ENCODE measurements at places on chromosomes 12 and 14.

DNA sequence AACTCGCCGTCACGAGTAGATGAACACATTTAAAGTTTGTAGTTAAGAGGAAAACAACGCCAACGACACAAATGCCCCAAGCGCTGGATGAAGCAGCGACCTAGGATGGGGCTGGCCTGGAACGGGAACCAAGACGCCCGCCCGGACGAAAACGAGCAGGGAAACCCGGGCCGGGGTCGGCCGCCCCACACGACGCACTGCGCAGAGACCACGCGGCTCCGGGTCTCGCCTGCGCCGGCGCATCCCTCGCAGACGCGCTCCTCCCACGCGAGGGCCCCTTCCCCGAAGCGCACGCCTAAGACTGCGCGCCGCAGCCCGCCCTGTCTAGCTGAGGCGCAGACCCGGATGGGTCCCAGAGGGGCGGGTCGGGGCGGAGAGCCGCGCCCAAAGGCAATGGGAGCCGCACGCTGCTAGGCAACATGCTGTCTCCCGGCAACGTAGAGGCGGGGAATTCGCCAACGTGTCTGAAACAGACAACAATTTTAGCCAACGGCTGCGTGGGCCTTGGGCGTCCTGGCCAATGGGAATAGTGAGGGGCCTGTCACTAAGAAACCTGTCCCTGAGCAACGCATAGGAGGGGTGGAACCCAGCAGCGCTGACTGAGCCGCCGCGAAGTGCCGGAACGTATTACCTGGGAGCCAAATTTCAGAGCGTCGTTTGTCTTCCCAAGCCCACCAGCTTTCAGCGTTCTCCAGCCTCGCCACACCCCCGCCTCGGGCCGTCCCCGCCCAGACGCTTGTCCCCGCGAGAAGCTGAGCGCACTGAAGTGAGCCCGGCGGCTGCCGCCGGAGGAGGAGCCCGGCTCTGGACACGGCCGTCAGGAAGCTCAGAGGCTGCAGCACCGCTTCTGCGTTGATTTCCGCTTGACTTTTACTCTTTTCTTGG, 21.0 kb upstream of the CHFR start:
- peak; percentile 96 for DNase-seq

GRCh38 chr14:73759183-73759713, 45.1 kb upstream of the PNMA1 start:
- no peak for DNase-seq

- no peak for DNase-seq
Observed at GRCh38 chr14:55665067-55665675, 85.2 kb downstream of the KTN1 start.

GRCh38 chr12:105334582-105334981, 4.1 kb downstream of the C12orf75 start:
- DNase-seq = no peak

DNA sequence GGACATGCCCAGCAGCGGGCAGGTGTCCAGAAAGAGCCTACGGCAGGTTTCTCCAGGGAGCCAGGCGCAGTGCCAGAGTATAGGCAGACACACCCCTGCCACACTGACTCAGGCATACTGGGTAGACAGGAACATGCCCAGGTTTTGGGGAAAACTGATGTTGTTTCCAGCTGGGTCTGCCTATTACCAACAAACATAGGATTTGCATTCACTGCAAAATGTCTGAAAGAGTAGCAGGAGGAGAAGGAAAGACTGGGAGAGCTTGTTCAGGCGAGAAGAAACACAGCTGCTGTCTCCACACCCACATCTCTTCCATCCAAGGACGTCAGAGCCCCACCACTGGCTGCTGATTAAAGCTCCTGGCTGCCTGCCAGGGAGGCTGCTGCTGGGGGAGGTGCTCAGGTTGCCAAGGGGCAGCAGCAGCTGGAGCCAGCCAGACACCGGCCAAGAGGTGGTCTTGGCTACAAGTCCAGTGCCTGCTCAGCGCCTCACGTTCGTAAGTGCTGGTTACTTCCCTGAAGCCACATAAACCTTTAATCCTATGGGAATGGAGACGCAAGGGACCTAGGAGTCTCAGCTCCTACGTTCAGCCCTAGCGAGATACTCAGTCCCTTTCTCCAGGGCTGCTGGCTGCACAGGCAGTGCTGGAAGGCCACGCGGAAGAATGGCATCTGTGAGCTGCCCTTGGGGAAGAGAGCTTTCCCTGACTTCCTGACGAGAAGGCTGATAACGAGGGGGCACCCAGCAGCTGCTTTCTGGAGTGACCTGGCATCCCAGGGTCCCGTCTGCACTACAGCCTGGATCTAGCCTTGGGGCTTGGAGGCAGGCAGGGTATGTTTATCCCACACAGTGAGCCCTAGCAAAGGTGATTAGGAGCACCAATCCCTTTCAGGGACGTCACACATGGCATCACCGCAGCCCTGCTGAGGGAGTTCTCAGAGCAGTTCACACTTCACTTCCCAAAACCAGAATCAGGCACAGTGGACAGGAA, 58.1 kb downstream of the PLEKHG3 start:
- peak; percentile 14 for DNase-seq

DNA sequence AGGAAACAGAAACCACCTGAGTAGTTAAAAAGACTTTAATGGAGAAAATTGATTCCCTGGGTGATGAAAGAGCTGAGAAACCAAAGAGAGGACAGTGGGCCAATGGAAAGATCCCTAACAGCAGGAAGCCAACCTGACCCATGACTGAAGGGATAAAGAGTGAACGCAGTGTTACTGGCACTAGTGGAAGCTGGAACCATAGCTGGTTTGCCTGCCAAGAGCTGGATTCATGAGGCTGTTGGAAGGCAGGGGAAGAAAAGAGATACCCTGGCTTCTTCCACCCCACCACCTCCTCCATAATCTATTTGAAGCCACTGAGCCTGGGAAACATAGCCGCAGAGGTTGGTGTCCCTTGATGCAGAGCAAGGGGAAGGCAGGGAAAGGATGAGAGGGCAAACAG, 125.5 kb upstream of the PRKD1 start:
- DNase-seq = no peak

GRCh38 chr12:132597333-132598316, 12.8 kb downstream of the LRCOL1 start:
- DNase-seq = no peak

- no peak for DNase-seq
Observed at GRCh38 chr12:66679461-66680084, 697 bp upstream of the GRIP1 start.

GRCh38 chr14:89382901-89383845, 33.9 kb downstream of the FOXN3 start:
- no peak for DNase-seq

- no peak for DNase-seq
Observed at GRCh38 chr12:116975779-116976393, 65.1 kb downstream of the FBXW8 start.

GRCh38 chr14:70808416-70809224, 693 bp downstream of the MAP3K9 start:
- peak; percentile 18 for DNase-seq

DNA sequence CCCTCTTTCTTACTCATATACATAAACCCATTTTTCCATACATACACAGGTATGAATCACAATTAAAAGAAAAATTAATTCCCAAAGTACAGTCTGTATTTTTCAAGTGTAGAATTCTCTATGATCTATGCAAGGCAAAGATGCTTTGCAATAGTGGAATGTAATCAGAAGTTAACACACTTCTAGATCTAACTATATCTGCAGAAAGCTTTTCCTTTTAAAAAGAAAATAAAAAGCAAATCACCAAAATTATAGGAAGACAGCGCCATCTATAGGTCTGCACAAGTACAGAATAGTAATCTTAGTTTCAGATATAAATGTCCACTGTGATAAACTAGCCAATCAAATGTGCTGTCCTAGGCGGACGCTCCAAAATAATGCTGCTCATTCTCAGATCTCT, 22.0 kb downstream of the SLC25A21 start:
- DNase-seq = no peak

DNA sequence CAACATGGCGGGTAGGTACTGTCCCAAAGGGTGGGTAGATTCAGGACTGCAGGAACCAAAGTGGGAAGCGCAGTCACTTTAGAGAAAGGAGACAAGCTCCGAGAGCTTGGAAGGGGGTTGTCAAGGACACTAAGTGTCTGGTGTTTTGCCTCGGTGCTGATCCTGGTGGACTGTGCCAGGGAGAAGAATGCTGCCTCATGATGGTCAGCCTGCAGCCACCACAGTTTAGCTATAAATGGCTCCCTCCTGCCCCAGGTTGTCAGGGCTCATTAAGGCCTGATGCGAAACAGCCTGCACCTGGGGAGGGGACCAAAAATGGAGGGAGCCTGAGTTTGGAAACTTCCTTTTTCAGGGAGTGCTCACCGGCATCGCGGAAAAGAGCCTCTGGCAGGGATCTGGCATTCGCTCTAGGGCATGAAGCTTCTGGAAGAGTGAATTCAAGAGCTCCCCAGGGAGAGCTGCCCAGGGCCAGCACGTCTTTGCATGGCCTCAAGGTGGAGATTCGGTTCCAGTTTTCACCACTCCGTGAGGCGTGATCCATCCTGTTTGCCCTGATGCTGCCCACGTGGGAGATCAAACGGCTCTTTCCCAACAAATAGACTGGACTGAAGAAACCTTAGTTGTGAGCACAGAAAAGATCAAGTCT, 164.0 kb downstream of the FOXN3 start:
- DNase-seq = no peak

- DNase-seq = no peak
Observed at GRCh38 chr12:78696267-78696666, 168.3 kb upstream of the SYT1 start.

- no peak for DNase-seq
Observed at GRCh38 chr14:69034612-69035262, 55.6 kb upstream of the ACTN1 start.

DNA sequence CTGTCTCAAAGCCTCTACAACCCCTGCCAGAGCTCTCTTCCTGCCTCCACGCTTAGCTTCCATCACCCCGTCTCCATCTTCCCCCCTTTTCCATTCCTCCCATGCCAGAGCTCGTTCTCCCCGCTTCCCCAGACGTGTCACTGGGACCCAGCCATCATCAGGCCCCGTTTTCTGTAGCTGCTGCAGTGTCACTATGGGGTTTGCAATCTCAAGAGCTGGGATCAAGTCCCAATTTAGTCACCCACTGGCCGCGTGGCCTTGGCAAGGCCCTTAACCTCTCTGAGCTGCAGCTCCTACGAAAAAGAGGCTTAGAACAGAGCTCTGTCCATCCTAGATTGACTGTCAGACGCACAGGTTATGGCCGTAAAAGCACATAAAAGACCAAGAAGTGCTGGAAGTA, 901 bp upstream of the FAIM2 start:
- DNase-seq = no peak

- peak; percentile 24 for DNase-seq
Observed at GRCh38 chr12:54526812-54527630, 22.4 kb upstream of the PDE1B start.

- DNase-seq = no peak
Observed at GRCh38 chr14:22280497-22281316, 308.3 kb downstream of the DAD1 start.

DNA sequence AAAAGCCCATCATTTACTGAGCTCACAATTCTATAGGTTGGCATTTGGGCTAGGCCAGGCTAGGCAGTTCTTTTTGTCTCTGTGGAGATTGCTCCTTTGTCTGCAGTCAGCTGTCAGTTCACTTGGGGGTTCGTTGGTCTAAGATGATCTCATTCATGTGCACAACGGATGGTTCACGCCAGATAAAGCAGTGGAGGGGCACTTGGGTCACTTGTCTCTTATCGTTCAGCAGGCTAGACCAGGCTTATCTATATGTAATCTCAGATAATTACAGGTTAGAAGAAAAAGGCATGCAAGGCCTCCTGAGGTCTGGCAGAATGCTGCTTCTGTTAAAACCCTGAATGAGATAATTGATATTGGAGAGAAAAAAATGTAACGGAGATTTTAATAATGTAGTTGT, 119.0 kb upstream of the ATP2B1 start:
- DNase-seq = no peak

GRCh38 chr14:59321626-59321949, 133.1 kb downstream of the DAAM1 start:
- no peak for DNase-seq

DNA sequence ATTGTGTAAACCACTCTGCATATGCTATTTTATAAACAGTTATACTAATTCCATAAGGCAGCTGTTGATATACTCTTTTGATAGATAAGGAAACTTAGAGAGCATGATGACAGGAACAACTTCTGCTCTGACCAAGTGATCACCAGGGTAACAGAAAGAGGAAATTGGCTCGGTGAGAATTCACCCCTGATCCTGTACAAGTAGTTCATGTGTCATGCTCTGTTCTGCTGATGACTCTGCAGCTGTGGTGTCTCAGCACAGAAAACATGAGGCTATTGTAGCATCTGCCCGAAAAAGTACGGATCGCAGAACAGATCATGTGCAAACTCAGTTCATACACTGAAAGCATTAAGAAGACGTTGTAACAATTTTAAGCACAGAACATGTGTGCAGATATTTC, 345.0 kb downstream of the LRIG3 start:
- no peak for DNase-seq

GRCh38 chr12:87274594-87275245, 754.5 kb downstream of the C12orf50 start:
- no peak for DNase-seq

DNA sequence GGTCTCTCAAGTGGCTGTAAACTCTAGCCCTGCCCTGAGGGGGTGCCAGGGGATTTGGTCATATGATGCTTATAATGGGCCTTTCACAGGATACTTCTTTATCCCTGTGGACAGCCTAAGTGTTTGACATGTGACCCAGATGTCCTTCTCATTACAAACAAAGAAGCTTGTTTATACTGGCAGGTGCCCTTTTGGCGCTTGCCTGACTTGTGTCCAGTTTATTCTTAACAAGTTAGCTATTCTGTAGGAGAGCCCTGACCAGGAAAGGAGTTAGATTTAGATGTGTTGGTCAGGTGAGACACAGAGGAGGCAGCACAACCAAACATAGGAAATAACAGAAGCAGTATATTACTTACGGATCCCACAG, 51.9 kb downstream of the CCDC91 start:
- no peak for DNase-seq

DNA sequence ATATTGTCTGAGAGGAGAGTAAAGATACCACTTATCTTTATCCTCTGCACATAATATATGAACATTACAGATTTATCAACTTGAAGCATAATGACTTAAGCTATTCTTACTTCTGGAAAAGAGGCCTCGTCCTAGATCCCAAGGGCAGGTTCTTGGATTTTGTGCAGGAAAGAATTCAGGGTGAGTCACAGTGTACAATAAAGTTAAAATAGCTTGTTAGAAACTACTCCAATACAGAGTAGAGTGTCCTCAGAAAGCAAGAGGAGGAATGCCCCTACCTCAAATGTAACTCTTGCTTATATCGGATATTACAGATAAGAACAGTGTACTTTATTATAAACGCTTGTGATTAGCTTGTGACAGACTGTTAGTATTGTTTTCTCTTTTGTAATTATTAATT, 41.9 kb upstream of the ABCC9 start:
- no peak for DNase-seq

GRCh38 chr14:69625299-69626131, 14.1 kb downstream of the SUSD6 start:
- peak; percentile 77 for DNase-seq

GRCh38 chr14:54350203-54350602, 46.6 kb upstream of the CDKN3 start:
- no peak for DNase-seq
